Cardiac septum (tissue), 1 donor: ENCODE measurements at places on chromosomes 2 and 18. TPM values are rescaled to one million over a fixed set of nuclear protein-coding genes. Genes with fewer than 3 reads are reported as not detected.

- DNase-seq, result no peak
Observed at GRCh38 chr2:155377931-155378444, 679.5 kb downstream of the KCNJ3 start.

DNA sequence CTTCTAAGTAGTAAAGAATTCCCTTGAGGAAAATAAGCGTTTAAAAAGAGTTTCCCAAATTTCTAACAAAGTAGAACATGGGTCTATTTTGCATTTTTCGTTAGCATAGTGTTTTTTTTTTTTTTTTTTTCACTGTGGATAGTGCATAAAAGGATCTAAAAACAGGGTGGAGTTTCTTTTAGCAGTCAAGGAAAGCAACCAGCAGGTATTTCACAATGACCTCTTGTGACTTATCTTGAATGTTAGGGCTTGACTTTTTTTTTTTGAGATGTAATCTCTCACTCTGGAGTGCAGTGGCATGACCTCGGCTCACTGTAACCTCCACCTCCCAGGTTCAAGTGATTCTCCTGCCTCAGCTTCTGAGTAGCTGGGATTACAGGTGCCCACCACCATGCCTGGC is 14.9 kb upstream of the DGKD start:
- DNase-seq, result no peak

SPATA3 gene
- total RNA-seq, result not detected

- no peak for DNase-seq
Observed at GRCh38 chr2:170714381-170715061, 616 bp upstream of the SP5 start.

NIF3L1 gene
- total RNA-seq, result 19.1 TPM

GRCh38 chr2:24418166-24418841 is 58.0 kb upstream of the ITSN2 start:
- no peak for DNase-seq

COLEC12 gene
- total RNA-seq, result 5.5 TPM

TLX2 gene
- not detected for total RNA-seq

GRCh38 chr2:15195813-15196212 is 365.3 kb downstream of the NBAS start:
- no peak for DNase-seq

SERPINB11 gene
- not detected for total RNA-seq

MFSD2B gene
- total RNA-seq, result not detected

CLEC4F gene
- 0.13 TPM for total RNA-seq

DNA sequence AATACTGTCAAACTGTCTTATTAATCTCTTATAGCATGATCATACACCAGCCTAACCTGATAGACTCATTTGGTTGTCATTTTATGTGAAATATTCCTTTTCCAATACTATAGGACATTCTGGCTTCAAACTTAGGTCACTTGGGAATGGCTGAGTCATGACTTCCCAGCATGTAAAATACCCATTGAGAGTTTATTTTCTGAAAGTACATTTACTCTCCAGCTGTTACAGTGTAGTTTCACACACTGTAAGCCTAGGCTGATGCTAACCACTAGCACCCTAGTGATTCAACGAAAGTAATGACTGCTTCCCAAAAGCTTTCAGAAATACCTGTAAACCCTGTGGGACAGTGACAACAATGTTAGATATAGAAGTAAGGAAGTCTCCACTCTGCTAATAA is 93.8 kb downstream of the FIGN start:
- no peak for DNase-seq

- DNase-seq, result no peak
Observed at GRCh38 chr2:44178950-44179349, 10.3 kb downstream of the PPM1B start.
